Sciatic nerve (tissue), 2 donors: ENCODE measurements at places on chromosomes 4 and X.
A peak's percentile ranks its signal among the peaks of the same experiment; 100 is the strongest.

GRCh38 chr4:89368861-89369260 is 61.3 kb upstream of the GPRIN3 start:
- DNase-seq: no peak

DNA sequence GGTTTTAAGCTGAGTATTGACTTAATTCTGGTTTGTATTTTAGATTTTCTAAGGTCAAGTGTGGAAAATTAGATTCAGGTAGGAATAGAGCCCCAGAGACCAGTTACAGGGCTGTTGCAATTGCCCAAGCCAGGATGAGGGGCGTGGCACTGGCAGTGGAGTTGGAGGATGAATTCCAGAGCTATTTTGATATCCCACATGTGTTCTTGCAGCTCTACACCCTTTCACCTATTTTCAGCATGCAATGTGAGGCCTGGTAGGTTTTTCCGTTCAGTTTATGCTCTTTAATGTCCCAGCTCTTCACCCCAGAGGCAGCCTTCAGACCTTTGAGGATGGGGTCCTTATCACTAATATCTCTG is 17.9 kb upstream of the OGT start:
- DNase-seq: no peak

DNA sequence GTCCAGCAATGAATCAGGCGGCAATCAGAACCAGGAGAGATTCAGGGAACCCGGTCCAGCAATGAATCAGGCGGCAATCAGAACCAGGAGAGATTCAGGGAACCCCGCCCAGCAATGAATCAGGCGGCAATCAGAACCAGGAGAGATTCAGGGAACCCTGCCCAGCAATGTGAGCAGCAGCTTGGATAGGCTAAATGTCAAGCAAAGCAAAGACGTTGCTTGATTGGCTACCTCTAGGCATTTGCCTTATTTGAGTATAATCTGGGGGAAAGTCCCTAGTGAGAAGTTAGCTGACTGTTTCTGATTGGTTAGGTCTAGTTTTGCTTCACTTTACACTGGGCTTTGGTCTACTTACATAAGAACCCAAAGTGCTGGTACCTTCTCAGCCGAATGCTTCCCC is 1212.2 kb upstream of the TENM3 start:
- DNase-seq: no peak

- no peak for DNase-seq
Observed at GRCh38 chr4:123787512-123788080, 391.0 kb downstream of the SPRY1 start.

GRCh38 chr4:88659890-88660208 is 37.8 kb downstream of the NAP1L5 start:
- DNase-seq: no peak

DNA sequence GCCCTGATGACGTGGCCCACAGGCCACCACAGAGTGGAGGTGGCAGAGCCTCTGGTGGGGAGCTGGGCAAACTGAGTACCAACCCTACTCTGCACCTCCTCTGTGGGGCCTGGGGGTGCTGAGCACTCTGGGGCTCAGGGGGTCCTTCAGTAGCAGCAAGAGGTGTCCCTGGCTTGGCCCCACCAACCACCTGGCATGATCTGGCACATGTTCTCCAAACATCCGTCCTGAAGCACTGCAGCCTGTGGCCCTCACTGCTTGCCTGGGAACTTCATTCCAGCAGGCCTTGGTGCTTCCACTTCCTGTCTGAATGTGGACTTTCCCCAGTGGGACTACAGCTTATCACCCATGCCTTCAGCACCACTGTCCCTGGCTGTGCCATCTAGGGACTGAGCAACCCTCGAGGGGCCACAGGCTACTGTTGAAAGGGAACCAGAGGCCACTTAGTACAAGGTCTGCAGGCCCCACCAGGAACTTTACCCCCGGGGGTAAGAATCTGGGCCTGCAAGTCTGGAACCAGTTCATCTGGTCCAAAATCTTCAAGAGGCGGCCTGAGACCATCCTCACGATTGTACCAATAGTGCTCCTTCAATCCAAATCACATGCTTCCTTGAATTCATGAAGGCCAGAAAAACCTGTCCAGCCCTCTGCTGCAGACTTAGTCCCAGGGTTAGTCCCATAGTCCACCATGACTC is 13.2 kb downstream of the TNIP2 start:
- DNase-seq: no peak

- DNase-seq: no peak
Observed at GRCh38 chr4:26061248-26061986, 147.4 kb downstream of the SMIM20 start.

DNA sequence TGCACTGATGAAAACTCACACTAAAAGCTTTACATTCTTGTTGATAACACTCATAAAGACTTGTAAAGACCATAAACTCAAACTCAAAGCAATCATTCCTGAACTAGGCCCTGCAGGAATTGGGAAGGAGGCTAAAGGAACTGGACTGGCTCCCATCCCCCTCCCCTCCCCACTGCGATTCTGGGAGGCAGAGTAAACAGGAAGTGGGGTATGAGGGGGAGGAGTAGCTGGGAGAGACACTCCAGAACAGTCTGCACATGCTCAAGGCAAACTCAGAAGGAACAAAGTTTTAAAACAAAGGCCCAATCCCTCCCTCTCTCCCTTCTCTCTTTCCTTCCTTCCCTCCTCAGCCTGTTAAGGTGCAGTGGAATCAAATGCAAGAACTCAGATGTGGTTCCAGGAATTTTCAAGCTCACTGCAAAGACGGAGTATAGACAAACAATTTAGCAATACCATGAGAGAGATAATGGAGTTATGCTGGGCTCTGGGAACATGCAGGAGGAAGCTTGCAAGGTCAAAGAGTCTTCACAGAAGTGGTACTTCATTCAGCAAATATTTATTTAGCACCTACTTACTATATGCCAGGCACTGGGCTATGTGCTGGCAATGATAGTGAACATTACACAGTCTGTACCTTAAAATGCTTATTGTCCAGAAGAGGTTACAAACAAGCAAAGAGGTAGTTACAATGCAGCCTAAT is 15.9 kb downstream of the MID1IP1 start:
- DNase-seq: peak; percentile 68

GRCh38 chrX:39335513-39336235 is 534.4 kb downstream of the MID1IP1 start:
- no peak for DNase-seq

DNA sequence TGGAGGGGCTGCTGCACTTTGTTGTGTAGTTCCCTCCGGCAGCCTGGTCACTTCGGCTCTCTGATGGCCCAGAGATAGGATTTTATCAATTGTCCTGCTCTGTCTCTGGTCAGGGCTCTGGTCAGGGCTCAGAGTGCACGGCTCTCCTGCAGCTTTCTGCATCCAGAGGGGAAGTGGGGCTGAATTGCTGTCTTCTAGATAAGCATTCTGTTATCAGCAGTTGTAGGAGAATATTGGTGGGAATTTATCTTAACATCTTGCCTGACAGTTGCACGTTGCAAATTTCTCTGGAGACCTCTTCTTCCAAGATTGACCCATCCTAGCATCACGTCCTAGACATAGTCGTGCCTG is 62.8 kb downstream of the FAM193A start:
- DNase-seq: no peak

- DNase-seq: peak; percentile 34
Observed at GRCh38 chr4:2289955-2290333, 28.0 kb upstream of the MXD4 start.

DNA sequence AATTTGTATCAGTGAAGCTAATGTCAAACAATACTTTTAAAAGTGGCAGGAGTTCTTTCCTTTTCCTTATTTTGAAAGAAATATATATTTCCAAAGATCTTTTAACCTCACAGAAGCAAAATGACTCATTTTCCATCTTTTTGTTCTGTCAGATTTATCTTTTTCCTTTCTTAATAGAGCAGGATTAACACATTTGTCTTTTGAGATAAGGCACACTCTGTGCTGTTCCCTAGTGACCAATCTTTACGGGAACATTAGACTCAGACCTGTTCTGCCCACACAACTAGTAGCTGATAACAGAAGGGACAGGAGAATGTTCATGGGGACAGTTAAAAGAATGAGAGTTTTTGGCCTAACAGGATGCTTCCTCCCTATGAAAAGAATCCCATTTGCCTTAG is 381.2 kb downstream of the STPG2 start:
- DNase-seq: no peak

DNA sequence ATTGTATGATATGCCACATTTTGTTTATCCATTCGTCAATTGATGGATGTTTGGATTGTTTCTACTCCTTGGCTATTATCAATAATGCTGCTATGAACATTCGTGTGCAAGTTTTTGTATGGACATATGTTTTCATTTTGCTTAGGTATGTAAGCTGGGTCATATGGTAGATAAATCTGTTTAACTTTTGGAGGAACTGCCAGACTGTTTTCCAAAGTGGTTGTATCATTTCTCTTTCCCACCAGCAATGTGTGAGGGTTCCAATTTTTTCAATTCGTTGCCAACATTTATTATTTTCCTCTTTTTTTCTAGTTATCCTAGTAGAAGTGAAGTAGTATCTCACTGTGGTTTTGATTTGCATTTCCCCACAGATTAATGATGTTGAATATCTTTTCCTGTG is 71.8 kb downstream of the DIAPH2 start:
- DNase-seq: no peak
